IMR-90 (cell line): ENCODE measurements at places on chromosomes 1 and 21.

DNA sequence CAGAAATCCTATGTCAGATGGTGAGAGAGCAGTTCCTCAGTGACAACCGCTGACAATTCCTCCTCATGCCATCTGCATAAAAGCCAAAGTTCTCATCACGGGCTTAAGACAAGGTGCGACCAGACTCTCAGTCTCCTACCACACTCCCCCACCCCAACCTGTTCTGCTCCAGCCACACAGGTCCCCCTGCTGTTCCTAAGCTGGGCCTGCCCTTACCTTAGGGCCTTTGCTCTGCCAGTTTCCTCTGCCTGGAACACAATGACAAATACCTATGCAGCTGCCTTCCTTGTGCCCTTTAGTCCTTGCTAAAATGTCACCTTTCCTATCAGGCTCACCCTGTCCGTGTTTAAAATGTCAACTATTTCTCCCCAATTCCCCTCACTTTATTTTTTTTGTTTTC is 382.2 kb downstream of the NTNG1 start:
- no peak for DNase-seq

DNA sequence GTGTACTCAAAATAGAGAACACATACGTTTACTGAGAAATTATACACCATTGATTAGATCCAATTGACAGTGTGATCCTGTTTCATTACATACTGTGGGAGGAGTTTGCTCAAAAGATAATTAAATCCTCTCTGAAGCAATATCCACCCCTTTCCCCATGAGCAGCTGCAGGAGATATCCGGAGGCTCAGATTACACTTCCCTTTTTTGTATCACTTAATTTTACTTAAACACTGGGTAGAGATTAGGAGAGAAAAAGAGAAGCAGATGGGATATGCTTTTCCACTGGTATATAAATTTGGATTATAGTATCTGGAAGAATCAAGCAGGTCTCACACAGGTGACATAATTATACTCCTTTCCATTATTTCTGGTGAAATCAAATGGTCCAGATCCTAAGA is 333.3 kb upstream of the ZRANB2 start:
- peak; percentile 8 for DNase-seq

DNA sequence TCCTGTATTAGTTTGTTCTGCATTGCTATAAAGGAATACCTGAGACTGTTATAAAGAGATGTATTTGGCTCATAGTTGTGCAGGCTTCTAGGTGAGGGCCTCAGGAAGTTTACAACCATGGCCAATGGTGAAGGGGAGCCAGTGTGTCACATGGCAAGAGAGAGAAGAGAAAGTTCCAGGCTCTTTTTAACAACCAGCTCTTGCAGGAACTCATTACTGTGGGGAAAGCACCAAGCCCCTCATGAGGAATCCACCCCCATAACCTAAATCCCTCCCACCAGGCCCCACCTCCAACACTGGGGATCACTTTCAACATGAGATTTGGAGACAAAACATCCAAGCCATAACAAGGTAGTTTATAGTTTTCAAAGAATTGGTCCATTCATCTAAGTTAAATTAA is 5.0 kb upstream of the MEAF6 start:
- DNase-seq, result no peak

- no peak for DNase-seq
Measured at GRCh38 chr1:145949219-145949618, 8.6 kb downstream of the LIX1L start.

- no peak for DNase-seq
Measured at GRCh38 chr1:33029209-33029608, 7.5 kb downstream of the AK2 start.

DNA sequence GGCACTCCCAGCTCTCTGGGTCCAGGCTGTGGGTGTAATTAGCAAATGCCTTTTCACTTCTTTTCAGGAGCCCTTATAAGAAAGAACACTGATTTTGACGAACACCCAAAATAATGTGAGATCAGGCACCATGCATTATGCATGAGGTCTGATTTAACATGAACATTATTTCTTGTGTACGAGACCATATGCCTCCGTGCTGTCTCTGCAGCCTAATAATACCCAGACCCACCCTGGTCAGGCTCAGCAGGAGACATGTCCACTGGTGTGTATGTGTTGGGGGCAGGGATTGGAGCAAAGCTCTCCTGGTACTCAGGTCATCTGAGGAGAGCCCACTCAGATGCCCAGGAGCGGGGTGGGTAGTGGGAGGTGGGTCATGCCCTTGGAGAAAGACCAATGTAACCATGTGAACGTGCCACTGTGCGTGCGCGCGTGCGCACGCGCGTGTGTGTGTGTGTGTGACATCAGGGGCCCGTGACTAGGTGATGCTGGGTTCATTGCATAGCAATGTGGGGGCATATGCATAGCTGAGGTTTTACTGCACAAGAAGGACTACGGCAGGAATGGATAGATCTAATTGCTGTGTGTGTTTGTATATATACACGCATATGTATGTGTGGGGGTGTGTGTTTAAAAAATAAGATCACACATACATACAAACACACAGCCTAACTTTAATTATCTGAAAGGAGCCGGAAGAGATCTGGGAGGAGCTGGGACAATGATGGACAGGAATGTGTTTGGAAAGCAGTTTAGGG is 7.1 kb downstream of the POU3F1 start:
- DNase-seq, result no peak

DNA sequence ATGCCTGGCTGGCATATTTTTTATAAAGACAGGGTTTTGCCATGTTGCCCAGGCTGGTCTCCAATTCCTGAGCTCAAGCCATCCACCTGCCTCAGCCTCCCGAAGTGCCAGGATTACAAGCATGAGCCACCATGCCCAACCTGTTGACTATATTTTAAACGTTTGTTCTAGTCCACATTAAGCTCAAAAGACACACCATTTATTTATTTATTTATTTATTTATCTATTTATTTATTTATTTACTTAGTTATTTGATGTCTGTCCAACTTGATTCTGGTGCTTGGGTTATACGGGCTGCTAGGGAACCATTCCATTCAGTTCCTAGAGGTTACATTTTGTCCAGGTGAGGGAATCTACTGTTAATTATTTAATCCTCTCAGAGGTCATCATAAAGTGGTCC is 98.1 kb upstream of the ADGRL4 start:
- no peak for DNase-seq

GRCh38 chr1:25651036-25651640 is 34.5 kb downstream of the MAN1C1 start:
- DNase-seq, result no peak

DNA sequence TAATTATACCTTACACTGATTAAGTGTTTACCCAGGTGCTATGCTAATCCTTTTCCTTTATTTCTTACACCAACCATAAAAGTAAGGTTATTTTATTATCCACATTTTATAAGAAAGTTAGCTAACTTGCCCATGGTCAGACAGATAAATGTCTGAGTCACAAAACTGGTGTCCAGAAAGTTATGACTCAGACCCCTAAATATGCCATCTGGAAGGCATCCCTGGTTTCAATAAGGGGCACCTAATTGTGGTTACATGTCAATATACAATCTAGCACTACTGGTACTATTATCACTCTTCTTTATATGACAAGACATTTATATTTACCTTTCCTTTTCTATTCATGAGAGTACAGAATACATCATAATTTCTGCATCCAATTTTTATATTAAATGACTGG is 496.5 kb upstream of the ADGRL2 start:
- DNase-seq, result peak; percentile 51

GRCh38 chr1:206455666-206456344 is 14.5 kb upstream of the IKBKE start:
- no peak for DNase-seq

DNA sequence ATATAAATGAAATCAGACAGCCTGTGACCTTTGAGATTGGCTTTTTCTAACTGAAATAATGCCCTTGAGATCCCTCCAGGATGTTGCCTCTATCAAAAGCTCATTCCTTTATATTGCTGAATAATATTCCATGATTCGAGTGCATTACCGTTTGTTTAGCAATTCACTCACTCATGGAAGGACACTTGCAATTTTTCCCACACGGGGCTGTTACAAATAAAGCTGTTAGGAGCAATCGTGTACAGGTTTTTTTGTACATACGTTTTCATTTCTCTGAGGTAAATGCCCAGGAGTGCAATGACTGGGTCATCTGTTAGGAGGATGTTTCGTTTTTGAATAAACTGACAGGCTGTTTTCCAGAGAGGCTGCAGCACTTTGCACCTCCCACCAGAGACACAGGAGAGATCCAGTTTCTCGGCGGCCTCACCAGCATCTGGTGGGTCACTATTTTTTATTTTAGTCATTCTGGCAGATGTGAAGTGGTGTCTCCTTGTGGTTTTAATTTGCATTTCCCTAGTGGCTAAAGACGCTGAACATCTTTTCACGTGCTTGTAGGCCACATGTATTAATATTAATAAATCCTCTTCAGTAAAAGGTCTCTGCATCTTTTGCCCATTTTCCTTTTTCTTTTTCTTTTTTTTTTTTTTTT is 11.0 kb downstream of the PRDM15 start:
- peak; percentile 12 for DNase-seq

GRCh38 chr1:111486431-111486830 is 12.6 kb downstream of the C1orf162 start:
- DNase-seq, result no peak

GRCh38 chr21:44464351-44464750 is 9.0 kb downstream of the LRRC3 start:
- DNase-seq, result no peak

GRCh38 chr1:59018446-59018845 is 234.6 kb upstream of the JUN start:
- DNase-seq, result no peak

DNA sequence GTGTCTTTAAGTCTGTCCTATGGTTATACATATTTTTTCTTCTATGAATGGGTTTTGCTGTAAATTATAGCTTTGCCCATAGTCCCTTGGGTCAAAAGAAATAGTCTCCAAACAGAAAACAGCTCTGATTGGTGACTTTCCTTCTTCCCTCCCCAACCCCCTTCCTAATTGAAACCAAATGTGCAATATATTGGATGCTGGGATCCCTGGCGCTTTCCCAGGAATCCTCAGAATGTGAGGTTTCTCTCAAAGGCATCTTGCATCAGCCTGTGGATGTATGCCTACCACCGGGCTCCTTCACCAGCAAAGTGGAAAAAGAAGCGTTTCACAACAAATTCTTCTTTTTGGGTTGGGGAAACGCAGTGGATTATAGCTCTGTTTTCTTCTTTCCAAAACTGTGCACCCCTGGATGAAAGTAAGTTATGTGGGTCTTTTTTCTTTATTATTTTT is at the start of gene DDR2:
TSS of gene DDR2 (plus strand) at position 248 of the 450 bp plus-strand sequence. CDS start 86,600 bp downstream, outside the sequence.
- peak; percentile 96 for DNase-seq
